ENCODE measurements at places on chromosomes 7 and 10.
A peak's percentile ranks its signal among the peaks of the same experiment; 100 is the strongest.

GRCh38 chr10:124515244-124515970 is 53.8 kb downstream of the LHPP start:
- DNase-seq: no peak

- DNase-seq: no peak
Observed at GRCh38 chr7:37784015-37784414, 64.4 kb upstream of the NME8 start.

DNA sequence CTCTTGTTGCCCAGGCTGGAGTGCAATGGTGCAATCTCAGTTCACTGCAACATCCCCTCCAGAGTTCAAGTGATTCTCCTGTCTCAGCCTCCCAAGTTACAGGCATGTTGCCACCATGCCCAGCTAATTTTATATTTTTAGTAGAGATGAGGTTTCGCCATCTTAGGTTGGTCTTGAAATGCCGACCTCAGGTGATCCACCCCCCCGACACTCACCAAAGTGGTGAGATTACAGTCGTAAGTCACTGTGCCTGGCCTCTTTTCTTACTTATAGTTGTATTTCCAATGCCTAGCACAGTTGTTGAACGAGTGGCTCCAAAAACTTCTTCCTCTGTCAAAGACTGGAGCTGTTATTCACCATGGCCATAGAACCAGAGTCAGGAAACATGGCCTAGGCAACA is 6.7 kb downstream of the RNF216 start:
- no peak for DNase-seq

DNA sequence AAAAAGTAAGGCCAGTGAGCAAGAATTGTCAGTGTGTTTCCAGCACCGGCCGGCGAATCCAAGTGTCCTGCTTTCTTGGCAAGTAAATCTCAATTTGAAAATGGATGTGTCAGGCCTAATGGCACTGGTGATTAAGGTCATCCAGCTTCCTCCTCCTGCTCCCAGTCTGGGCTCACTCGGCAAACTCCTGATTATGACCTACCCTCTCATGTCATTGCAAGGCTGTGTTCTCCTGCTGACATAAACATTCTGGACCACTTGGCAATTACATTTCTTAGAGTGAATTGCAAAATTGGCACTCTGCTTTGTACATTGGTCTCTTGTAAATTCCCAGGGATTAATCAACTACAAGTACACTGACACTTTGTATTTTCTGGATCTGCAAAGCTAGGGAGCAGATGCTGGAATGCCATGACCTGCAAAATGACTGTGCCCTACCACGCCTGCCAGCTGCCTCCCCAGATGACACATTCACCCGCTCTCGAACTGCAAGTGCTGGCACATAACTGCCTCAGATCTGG is 473.8 kb downstream of the KIF20B start:
- DNase-seq: no peak

GRCh38 chr7:26346611-26347203 is 55.0 kb downstream of the SNX10 start:
- DNase-seq: no peak

DNA sequence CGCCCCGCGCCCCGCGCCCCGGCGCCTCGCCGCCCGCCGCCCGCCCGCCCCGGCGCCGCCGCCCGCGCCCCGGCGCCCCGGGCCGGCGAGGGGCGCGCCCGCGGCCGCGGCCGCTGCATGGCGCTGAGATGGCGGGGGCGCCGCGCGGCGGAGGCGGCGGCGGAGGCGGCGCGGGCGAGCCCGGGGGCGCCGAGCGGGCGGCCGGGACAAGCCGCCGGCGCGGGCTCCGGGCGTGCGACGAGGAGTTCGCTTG is 174 bp downstream of the ADCY1 start:
- no peak for DNase-seq

DNA sequence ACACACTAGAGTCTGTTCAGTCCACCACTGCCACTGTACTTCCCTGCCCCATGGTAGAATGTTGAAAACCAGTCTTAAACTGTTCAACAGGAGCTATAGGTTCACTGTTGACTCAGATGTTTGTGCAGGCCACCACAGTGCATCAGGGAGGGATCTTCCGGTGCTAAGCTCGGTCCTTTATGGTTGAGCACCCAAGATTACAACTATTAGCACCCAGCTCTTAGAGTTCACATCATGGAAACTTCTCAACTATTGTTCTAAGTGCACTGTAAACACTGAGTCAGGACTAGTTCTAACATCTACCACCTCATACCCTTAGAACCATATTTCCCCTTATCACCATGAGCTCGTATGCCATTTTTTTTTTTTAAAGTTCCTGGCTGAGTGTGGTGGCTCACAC is 97.1 kb upstream of the MXI1 start:
- no peak for DNase-seq

GRCh38 chr10:27568196-27569175 is 64.4 kb downstream of the RAB18 start:
- no peak for DNase-seq

DNA sequence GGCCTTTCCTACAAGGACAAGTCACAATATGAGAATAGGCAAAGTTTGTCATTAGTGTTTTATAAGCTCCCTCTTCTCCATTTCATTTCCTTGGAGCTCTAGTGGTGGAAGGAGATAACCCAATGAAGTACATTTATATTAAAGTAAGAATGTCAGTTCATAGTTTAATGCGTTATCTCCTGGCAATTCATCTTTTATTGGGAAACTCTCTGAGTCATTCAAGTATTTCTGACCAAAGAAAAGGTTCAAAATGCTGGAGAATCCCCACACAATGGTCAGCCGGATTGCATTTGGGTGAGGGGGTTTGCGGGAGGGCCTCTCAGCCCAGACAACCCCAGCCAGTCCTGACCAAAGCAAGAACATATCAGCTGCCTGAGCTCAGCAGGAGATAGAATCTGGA is 321.5 kb upstream of the NRP1 start:
- no peak for DNase-seq

DNA sequence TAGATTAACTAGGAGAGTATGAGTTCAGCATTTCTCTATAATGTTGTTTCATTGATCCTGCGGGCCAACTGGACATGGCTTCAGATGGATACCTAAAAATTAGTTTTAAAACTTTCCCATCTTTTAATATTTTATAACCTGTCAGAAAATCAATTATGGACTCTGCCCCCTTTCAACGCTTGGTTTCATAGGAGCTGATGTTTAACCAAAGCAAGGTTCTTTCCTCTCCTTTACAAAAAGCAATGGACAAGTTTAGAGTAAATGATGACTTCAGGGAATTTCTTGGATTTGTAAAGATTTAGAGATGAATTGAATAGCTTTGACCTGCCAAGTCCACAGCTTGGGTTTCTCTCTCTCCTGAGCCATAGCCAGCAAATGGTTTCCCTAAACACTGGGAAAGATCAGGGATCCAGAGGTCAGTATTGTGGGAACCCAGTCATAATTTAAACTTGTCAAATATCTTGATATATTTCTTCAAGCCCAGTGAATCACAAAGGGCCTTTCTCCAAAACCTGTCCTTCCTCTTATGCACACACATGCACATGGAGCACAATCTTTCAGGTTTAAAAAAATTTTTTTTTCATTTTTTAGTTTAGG is 177.1 kb downstream of the EVX1 start:
- no peak for DNase-seq

DNA sequence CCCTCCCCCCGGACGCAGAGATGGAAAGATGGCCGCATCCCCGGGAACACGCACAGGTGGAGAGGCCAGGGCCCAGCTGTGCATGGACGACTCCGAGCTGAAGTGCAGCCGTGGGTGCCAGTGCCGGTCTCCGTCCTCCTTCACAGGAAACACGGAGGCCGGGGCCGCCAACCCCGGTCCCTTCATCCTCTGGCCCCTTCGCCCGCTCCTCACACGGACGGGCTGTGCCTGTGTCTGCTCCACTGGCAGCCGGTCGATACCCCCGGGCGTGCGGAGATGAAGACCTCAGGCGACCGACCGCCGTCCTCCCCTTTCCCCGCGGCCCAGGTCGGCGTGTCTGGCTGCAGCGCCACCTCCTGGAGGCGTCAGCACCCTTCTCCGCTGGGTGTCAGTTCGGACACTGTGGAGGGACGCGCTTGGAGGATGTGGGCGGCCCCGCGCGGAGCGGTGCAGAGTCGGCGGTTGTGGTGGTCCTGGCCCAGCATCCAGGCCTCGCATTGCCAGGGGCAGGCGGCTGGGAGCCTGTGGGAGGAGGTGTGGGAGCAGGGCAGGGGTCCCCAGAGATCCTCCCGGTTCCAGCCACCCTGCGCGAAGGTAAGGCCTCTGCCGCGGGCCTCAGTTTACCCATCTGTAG is 9.9 kb downstream of the ZNF511 start:
- peak; percentile 42 for DNase-seq

DNA sequence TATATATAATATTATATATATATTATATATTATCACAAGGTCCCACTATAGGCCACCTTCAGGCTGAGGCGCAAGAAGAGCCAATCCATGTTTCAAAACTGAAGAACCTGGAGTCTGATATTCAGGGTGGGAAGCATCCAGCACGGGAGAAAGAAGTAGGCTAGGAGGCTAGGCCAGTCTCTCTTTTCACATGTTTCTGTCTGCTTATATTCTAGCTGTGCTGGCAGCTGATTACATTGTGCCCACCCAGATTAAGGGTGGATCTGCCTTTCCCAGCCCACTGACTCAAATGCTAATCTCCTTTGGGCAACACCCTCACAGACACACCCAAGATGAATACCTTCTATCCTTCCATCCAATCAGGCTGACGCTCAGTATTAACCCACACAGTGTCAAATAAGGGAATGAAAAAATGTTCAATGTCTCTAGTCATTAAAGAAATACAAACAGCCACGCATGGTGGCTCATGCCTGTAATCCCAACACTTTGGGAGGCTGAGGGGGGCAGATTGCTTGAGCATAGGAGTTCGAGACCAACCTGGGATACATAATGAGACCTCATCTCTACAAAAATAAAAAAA is 135.4 kb upstream of the PCBD1 start:
- no peak for DNase-seq

GRCh38 chr7:37942934-37943610 is 22.6 kb downstream of the EPDR1 start:
- DNase-seq: no peak

DNA sequence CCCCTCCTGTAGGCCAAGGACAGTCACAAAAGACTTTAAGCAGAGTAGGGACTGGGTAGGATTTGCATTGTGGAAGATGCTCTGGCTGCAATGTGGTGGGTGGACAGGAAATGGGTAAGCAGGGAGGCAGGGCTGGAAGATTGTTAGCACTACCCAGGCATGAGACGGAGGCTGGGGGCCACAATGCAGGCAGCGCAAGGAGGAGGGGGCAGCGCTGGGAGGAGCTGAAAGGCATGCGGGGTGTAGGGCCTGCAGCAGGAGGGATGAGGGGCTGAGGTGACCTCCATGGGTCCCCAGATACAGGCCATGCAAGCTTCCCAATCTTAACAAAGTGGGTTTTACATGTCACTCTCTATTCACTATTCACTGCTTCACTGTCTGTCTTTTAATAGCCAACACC is 213.1 kb downstream of the CXCL12 start:
- DNase-seq: no peak

GRCh38 chr10:14548970-14549369 is 218.2 kb upstream of the FRMD4A start:
- DNase-seq: no peak

GRCh38 chr10:96272316-96273280 is 1.2 kb upstream of the BLNK start:
- no peak for DNase-seq

- DNase-seq: no peak
Observed at GRCh38 chr7:69738396-69738951, 140.2 kb downstream of the AUTS2 start.

DNA sequence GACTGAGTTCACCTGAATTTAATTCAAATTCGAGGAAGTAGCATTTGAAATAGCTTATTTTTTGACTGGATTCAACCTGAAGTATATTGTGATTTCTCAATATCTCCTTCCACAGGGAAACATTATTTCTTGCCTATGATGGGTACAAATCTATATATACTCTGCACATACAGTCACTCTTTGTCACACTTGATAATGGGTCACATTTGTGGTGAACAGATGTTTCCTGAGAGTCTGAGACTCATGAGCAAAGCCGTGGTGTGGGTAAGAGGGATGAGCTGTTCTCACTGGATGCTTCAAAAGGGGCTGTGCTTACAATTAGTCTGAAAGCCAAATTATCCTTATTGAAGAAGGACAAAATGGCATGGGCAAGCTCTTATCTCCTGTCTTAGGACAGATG is 18.0 kb upstream of the TBXAS1 start:
- no peak for DNase-seq

GRCh38 chr10:4538016-4538415 is 288.0 kb upstream of the AKR1E2 start:
- no peak for DNase-seq

DNA sequence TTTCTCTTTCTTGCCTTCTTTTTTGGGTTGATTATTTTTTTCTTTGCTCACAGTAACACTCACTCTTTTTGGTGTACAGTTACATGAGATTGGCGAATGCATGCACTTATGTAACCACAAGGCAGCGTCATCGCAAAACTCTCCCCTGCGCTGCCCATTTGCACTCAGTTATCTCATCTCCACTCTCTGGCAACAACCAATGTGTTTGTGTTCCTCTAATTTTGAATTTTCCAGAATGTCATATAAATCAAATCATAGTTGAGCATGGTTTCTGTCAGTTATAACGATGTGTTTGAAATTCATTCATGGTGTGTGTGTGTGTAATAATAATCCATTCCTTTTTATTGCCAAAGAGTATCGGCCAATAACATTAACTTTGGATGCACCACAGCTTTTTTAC is 23.0 kb upstream of the IGFBP3 start:
- no peak for DNase-seq

DNA sequence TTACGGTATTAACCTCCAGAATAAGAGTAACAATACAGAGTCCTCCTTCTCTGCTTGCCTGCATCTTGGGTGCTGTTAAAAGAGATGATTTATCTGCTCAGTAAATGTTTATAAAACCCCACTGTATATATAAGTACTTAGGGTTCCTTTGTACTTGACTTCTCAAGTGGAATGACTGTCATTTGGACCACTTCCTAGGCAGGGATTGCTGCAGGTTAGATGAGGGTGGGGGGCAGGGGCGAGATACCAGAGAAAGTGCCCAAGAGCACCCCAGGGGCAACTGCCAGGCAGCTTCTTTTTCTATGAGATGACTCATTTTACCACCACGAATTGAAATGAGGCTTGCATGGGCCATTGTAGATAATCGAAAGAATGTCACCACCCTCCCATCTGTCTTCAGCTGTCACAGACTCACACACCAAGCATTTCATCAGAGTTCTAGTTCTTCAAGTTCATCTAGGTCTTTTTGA is 421.9 kb upstream of the GALNT17 start:
- DNase-seq: no peak
